Amygdala (tissue), 56 donors: ENCODE measurements at places on chromosomes 1 and 21.

DNA sequence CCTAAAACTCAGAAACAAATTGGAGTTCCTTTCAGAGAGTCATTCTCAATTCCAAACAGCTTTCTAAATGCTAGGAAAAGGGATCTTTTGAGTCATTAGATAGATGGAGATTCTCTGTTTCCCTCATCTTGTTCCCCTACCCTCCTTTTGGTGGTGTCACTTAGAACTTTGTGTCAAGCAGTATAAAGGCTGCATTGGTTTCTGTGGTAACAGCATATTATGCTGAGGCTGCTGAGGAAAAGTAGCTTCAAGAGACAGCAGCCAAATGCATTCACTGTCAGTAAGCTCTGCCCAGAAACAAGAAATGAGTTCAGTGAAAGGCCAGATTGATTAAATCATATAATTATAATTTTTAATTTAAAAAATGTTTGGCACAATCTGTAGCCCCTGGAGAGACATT is 144.1 kb downstream of the LRRC40 start:
- no peak for DNase-seq

- no peak for DNase-seq
Observed at GRCh38 chr1:94609619-94610018, 68.1 kb upstream of the F3 start.

- no peak for DNase-seq
Observed at GRCh38 chr1:54791880-54792522, 9.1 kb downstream of the TTC22 start.

DNA sequence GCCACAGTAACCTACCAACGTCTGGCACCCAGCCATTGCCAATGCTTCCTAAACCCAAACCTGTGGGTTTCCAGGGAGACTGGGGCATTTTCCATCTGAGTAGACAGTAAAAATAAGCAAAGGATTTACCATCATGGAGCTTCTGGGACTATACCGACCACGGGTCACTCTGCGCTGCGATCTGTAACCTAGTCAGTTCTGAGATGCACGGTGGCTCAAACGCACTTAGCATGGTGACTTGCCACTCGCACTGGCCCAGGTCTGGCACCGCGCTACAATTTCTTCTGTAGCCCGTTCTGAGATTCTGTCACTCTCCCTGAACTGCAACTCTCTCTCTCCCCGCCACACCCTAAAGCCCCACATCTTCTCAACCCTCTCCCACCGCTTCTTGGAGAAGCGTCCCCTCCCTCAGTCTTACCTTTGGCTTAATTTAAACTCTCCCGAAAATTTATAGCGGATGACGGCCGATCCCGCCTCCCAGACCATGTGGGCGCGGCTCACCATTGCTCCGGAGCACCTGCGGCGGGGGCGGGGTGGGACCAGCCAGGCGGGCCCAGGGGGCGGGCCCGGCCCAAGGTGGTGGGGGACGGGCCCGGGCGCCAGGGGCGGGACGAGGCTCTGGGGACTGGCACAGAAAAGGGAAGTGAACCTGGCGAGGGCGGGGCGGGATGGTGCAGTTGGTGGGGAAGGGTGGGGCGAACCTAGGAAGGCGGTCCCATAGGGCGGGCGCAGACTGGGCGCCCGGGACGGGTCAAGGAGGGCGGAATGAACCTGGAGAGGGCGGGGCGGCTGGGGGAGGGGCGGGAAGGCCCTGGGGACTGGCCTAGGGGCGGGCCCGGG is 493 bp upstream of the MAP3K21 start:
- DNase-seq = peak; percentile 26

- DNase-seq = no peak
Observed at GRCh38 chr1:50148142-50148923, 39.6 kb downstream of the ELAVL4 start.

DNA sequence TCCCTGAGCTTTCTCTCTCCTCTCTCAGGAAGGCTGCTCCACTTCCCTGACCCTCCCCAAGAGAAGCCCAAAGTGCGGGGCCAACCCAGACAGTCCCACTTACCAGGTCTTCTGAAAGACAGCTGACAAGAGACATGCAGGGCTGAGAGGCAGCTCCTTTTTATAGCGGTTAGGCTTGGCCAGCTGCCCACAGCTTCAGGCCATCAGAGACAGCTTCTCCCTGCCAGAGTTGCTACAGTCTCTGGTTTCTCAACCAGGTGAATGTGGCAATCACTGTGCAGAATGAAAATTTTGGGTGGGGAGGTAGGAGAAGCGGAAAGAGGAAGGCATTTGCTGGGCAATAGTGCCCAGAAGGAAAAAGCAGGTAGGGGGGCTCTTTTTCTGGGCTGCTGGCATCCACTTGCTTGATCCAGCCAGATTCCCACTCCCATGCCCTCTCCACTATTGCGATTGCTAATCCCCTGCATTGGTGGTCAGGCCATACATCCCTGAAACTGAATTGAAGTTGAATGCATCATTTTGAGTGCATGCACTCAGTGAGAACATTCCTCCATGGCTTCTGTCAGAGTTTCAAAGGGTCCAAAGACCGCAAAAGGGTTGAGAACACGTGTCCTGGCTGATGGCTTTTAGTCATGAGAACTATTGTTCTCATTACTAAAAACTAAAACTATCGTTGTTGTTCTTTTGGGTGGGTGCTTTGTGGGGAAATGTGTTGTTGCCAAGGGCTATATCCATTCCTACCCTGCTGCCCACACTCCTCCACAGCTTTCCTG is at the start of gene S100A8:
S100A8 (minus strand) TSS at position 136 of the 773 bp plus-strand sequence. CDS start 538 bp downstream, outside the sequence.
- no peak for DNase-seq

GRCh38 chr1:30418939-30419720 is 304.3 kb downstream of the MATN1 start:
- no peak for DNase-seq

DNA sequence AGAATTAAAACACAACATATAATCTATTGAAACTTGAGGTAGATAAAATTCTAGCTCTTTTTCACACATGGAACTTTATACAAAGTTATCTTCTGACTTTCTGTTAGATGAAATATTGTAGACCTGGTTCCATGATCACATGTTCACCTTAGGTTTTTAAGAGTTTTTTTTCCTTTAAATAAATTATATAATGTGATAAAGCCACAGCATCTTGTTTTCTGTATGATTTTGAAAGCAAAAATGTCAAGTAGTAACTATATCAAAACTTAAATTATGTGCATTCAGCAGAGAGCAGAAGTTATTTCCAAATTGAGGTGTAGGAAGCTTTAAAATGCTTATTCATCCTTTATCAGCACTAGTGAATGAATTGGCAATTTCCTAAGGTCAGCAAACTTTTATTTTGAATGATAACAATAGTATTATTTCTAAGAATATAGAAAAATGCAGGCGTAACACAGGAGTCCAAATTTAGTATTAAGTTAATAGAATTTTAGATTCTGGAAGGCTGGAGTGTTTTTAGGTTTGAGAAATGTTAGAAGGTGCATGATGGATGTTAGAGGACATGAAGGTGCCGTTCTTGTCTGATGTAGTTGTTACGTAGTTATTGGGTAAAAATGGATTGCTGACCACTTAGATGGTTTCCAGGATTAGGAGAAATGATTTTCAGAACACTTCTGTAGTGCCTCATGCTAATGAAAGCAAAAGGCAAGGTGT is 17.5 kb downstream of the BACH1 start:
- no peak for DNase-seq

GRCh38 chr1:181486098-181486420 is 2.7 kb downstream of the CACNA1E start:
- no peak for DNase-seq

DNA sequence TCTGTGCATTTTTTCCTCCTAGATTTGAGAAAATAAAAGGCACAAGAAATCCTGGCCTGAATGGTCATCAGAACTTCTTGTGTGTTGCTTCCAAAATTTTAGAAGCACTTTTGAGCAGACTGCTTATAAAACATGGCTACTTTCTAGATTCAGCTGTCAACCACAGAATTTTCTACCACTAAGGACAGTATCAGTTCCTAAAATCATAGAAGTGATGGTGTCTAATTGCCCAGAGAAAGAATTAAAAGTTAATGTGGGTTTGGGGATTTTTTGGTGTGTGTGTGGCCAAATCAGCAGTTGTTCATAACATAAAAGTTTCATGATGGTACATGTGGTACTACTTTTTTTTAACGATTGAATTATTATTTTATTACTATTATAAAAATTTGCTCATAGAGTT is 171.4 kb upstream of the SNX7 start:
- no peak for DNase-seq

DNA sequence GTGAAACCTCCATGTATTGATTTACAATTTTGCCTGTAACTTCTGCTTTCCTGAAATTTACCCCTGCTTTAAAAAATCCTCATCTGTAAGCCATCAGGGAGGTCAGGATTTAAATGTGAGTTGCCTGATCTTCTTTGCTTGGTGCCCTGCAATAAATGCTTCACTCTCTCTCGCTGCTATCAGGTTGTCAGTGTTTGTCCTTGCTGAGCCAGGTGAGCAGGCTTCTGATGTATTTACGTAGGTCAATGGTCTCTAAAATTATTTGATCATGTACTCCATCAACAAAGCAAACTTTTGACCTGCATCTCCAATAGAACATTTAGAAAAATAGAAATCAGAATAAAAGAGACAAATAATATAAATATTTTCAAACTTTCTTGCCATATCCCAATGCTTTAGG is 453.4 kb downstream of the DPYD start:
- no peak for DNase-seq

- DNase-seq = no peak
Observed at GRCh38 chr1:100927276-100927675, 31.4 kb downstream of the SLC30A7 start.

- no peak for DNase-seq
Observed at GRCh38 chr21:41045534-41046268, 122.3 kb upstream of the BACE2 start.

DNA sequence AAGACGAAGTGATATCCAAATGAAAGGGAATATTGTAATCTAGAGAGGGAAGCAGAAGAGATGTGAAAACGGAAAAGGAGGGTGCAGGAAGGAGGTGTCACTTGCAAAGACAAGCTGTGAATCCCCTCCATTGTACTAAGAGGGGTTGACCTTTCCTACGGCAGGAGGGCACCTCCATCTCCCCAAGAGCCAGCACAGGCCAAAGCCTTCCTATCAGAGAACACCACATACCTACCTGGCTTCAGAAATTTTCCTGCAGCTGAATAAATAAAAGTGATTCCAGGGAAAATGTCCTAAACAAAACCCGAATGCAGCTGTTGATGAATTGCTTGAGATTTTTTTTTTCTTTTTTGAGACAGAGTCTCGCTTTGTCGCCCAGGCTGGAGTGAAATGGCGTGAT is 14.3 kb downstream of the KANK4 start:
- no peak for DNase-seq

GRCh38 chr1:203167913-203168200 is 7.8 kb downstream of the MYBPH start:
- DNase-seq = no peak

GRCh38 chr21:43718872-43719747 is at the start of gene PDXK:
TSS of gene PDXK (plus strand) at chr21:43719129. CDS start at chr21:43719295, 166 bp downstream.
- peak; percentile 74 for DNase-seq

GRCh38 chr1:113981962-113982931 is 3.0 kb downstream of the OLFML3 start:
- no peak for DNase-seq

GRCh38 chr1:43197343-43198127 is 25.4 kb downstream of the CFAP57 start:
- DNase-seq = no peak

- DNase-seq = no peak
Observed at GRCh38 chr1:152162792-152163463, 3.9 kb upstream of the RPTN start.
